Renal cortex interstitium (tissue), 15 donors: ENCODE measurements at places on chromosomes 7 and 10.

DNA sequence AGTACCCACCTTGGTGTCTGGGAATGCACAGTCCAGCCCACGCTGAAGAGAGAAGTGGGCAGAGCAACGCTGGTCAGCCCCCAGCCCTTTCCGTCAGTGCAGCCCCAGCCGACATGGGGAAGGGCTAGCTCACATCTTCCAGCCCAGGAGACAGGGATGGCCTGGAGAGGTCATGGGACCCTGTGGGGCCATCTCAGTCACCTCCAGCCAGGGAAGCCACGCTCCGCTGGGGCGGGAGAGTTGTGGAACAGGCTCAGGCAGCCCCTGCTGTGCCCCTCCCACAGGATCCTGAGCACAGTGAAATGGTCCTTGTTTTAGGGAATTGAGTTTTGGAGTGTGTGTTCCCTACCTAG lies 85.1 kb downstream of the PAXIP1 start:
- DNase-seq, result no peak

DNA sequence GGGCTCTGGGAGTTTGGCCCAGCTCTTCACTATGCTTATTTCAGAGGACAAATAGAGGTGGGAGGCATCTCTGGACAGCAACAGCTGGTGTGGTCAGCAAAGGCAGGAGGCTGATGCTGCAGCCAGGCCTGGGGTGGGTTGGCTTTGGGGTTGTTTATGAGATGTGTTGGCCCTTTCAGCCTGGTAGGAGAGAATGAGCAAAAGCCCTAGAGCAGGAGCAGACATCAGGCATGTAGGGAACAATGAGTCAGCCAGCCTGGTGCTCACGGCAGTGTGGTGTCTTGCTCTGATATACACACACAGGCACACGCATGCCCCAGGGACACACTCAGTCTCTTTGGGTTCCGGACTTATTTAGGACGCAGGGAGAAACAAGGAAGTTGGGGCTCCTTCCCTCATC lies 157.1 kb downstream of the PRKCQ start:
- DNase-seq, result no peak

DNA sequence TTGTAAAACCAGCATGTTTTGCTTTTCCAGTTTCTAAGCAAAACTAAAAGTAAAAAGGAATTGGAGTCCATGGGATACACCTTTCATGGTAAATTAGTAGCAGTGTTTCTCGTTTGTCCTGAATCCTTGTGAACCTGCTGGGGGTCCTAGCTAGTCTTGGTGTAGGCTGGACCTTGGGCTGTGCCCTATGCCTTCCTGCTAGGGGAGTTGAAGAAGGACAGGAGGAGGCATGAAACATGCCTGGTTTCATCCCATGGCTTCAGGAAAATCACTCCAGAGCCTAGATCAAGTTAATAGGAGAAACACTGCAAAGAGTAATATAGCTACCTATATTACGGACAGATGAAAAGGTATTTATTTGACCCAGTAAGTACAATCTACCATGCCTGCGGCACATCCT lies 41.1 kb upstream of the GDF10 start:
- DNase-seq, result no peak

GRCh38 chr10:23418051-23418681 lies 20.7 kb upstream of the OTUD1 start:
- no peak for DNase-seq

GRCh38 chr10:59323831-59324401 lies 38.4 kb downstream of the FAM13C start:
- no peak for DNase-seq

DNA sequence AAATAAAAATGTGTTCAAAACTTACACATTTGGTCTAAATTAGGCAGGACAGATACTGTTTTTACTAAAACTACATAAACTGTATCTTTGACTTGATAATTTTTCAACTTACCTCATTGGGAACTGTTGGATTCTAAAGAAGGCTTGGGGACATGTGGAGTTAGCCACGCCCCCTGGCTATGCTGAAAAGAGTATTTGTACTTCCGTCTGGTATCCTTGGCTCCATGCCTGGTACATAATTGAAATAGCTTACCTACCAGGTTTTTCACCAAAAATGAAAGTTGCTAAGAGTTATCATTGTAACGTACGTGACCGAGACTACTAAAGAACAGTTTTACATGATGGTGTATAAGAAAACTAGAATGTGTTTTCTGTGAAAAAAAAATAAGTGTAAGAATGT lies 604.8 kb upstream of the IGFBP3 start:
- no peak for DNase-seq

- no peak for DNase-seq
Observed at GRCh38 chr10:52283174-52283573, 30.9 kb upstream of the DKK1 start.

DNA sequence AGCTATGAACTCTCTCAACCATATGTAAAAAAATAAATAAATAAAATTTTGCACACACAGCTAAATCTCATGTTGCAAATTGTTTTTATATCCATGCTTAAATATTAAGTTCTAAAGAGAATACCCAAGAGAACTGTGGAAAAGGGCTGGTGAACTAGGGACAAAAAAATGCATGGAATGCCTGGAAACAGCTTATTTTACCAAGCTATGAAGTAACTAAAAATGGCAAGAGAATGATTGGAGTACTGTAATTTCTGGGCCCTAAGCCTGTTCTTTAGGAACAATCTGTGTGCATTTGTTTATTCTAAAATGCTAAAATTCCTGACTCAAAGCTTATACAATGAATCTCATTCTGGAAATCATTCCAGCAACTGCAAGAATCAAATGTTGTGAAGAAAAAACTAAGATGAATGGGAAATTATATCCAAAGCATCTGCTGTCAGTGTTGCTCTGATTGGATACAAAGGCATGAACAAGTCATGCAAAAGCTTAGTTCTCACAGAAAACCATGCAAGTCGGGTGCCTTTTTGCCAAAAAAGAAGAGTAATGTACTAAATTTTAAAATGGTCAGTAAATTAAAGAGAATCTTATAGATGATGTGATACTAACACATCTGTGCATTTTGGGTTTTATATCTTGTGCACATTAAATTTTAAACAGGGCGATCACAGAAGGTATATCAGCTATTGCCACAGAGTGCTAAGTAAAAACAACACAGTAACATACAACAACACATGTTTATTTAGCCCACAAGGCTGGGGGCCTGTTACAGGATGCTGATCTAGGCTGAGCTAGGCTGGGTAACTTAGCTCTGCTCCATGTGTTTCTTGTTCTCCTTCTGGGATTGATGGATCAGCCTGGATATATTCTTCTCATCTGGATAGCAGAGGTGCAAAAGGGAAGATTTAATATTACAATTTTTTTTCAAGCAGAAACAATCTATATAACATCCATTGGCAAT lies 453.5 kb upstream of the SEMA3A start:
- DNase-seq, result no peak

GRCh38 chr10:508726-509125 lies 180.7 kb downstream of the DIP2C start:
- DNase-seq, result no peak

DNA sequence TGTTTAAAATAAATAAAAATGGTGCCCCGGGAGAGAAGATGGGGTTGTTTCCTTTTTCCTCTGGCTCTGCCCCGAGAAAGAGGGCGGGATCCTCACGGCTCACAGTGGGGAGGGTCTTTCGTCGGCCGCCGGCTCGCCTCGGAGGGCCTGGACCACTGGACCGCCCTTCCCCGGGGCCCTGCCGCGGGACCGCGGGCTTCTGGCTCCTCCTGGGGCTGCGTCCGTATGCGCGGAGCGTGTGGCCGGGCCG lies 3.5 kb upstream of the IGF2BP3 start:
- no peak for DNase-seq

GRCh38 chr10:124279882-124280281 lies 138.8 kb downstream of the OAT start:
- no peak for DNase-seq

- no peak for DNase-seq
Observed at GRCh38 chr7:54145716-54146115, 396.5 kb upstream of the VSTM2A start.

DNA sequence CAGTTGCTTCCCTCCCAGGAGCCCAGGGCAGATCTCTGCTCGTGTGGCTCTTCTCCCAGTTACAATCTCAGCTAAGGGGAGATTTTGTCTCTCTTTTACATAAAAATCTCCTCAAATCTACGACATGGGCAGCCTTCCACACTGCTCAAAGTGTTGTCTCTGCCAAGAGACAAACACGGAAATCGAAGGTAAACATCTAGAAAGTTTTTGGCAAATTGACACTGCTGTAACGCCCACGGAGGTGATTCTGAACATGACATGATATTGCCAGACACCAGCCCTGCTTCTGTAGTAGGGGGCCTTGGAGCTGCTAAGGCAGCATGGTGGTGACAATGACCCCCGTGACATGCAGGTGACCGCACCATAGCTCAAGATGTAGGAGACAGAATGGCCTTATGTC lies 128.3 kb downstream of the CCDC3 start:
- DNase-seq, result no peak

DNA sequence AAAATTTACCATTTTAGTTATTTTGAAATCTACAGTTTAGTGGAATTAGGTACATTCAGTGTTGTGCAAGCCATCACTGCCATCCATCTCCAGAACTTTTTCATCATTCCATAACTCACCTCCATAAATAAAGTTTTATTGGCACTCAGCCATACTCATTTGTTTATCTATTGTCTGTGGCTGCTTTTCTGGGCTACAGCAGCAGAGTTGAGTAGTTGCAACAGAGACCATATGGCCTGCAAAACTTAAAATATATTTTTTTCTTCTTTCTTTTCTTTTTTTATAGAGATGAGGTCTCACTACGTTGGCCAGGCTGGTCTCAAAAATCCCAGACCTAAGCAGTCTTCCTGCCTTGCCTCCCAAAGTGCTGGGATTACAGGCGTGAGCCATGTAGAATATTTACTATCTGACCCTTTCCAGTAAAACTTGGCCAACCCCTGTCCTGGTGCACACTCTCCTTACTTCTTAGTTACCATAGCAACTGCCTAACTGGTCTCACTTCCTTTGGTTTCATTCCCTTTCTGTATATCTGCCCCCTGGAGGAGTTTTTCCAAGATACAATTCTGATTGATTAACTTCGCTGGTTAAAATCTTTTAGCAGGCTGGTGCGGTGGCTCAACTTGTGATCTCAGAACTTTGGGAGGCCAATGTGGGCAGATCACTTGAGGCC lies 133.2 kb downstream of the CUX1 start:
- DNase-seq, result no peak

GRCh38 chr7:15400440-15400839 lies 161.4 kb downstream of the AGMO start:
- no peak for DNase-seq

DNA sequence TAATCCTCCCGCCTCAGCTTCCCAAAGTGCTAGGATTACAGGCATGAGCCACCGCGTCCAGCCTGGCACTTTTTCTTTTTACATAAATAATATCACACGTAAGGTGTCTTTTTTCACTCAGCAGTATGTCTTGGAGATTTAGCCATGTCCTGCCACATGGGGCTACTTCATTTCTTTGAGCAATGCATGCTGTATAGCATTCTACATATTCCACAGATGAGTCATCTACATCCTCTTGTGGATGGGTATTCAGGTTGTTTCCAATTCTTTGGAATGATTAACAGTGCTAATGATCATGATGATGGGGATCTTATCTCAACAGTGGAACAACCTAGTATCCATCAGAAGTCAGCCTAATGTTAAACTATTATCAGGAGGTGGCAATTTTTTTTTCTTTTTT lies 50.8 kb downstream of the ZNF503 start:
- DNase-seq, result no peak

GRCh38 chr10:21022821-21023220 lies 125.7 kb upstream of the NEBL start:
- no peak for DNase-seq

DNA sequence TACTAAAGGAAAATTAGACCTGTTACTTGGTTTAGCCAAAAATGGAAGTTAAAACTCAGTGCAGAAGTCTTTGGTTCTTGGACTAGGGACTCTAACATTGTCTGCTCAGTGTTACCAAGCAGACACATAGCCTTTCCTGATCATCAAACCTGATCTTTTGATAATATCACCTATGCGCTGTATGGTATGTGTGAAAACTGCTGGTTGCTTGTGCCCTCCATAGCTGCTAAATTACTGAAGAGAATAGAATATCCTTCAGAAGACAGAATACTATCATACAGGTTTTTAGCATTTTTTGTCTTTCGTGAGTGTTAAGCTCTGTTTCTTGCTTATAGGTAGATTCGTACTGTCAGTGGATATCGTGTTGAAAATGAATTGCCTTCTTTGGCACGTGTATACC lies 68.7 kb downstream of the ST7 start:
- no peak for DNase-seq

DNA sequence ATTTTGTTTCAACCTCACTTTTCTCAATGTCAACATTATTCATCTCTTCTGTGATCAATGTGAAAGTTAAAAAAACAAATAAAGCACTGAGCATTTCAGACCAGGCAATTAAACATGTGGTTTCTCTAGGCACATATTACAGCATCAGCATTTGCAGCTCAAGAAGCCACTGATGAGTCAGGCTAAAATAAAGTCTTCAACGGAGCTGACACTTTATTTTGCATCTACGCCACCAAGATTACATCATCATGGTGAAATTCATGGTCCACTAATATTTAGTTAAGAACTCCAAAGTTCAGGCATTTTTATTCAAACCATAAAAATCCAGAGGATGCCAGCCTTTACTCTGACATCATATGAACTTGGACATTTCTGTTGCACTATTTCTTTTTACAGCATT lies 33.0 kb downstream of the MAGI2 start:
- DNase-seq, result no peak

DNA sequence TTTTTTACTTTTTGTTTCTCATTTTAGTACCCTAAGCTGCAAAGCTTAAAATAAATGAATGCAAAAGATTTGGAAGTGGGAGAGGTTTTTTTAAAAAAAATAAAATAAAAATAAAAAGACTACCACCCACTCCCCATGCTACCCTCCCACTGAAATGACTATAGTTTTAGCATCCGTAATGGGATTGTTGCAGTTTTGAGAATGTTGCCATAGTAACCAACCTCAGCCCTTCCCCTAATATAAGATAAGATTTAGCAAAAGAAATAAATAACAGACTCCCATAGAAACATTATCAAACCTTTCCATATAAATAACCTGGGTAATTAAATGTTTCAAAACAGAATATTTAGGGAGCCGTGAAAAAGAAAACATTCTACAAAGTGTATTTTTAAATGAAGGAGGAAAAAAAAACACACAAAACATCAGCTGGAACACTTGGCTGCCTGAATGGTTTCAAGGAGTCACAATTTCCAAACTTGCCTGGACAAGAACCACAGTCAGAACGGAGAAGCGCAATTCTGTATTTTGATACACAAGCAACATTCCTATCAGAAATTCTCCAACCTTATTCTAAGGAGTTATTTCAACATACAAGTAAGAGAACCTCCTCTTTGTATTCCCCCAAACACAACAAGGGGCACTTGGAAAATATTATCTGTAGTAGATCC lies 57.4 kb downstream of the DGKI start:
- no peak for DNase-seq

- no peak for DNase-seq
Observed at GRCh38 chr7:24910551-24911212, 69.3 kb downstream of the OSBPL3 start.

GRCh38 chr10:34403512-34403911 lies 411.6 kb downstream of the PARD3 start:
- no peak for DNase-seq
